NCI-H446 (cell line): ENCODE measurements at places on chromosomes 5 and 9.

DNA sequence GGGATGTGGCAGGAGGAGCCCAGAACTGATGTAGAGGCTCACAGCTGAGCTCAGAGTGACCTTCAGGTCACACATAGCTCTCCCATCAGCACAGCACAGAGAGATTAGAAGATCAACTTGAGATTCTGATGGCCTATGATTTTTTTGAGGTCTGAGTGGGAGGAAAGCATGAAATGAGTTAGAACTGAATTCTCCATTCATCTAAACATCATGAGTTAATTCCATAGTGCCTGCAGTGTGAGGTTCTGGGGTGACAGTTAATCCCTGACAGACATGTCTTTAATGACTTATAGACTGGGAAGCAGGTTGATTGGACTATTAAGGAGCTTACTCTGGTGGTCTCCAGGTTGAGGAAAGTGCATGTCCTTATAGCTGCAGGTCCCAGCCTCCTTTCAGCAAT, 22.4 kb downstream of the SLC22A5 start:
- no peak for DNase-seq

GRCh38 chr5:14659821-14660607, 4.5 kb upstream of the OTULIN start:
- no peak for DNase-seq

DNA sequence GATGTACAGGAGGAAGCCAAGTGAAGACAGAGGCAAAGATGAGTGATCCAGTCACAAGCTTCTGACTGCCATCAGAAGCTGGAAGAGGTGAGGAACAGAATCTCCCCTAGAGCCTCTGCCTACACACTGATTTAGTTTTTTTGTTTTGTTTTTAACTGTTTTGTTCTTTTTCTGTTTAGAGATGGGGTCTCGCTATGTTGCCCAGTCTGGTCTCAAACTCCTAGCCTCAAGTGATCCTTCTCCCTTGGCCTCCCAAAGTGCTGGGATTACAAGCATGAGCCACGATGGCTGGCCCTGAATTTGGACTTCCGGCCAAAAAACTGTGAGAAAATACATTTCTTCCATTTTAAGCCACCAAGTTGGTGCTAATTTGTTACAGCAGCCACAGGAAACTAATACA, 204.7 kb upstream of the ZNF608 start:
- no peak for DNase-seq

DNA sequence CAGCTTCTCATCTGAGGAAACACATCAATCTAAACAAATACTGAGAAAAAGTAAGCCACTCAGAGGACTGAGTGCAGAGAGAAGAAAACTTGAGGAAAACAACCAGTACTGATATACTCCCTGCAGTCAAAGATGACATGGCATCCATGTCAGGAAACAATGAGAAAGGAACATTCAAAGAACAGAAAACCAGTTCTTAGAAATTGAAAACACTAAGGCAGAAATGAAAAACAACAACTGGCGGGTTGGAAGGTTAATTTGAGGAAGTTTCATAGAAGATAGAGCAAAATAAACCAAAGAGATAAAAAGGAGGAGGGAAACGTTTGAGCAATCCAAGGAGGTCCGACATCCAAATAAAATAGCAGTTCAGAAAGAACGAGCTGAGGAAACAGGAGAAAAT, 475.2 kb downstream of the HINT1 start:
- DNase-seq, result no peak

DNA sequence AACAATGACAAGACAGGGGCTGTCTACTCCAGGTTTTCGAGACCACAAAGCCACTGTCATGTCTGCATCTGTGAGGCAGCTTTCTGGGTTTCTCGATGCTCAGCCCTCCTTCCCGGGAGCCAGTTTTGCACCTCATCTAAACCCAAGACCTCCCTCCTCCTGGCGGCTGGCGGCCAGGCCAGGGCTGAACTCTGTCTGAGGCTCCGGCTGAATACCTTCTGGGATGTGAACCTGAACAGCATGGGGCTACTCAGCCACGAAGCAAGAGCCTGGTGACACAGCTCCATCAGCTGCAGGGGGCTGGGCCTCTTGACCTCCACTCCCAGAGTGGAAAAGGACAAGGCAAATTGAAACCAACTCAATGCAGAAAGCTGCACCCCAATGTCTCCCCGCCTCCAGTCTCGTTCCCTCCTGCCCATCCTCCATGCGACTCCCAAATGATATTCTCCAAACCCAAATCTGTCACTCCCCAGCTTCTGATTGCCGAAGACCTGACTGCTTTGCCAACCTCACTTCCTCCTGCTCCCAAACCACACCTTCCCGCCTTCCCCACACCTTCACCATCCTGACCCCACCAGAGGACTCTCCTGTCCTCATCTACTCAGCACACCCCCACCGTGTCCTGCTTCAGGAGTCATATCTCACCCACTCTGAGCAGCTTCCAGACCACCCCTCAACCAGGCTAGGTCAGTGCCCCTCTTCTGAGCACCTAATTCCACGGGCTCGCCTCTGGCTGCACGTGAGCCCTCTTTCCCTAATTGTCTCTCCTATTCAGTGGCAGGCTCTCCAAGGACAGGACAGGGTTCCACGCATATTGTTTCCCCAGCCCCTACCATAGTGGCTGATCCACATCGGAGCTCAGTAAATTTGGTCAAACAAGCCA, 4.5 kb downstream of the ANKS6 start:
- DNase-seq, result no peak

DNA sequence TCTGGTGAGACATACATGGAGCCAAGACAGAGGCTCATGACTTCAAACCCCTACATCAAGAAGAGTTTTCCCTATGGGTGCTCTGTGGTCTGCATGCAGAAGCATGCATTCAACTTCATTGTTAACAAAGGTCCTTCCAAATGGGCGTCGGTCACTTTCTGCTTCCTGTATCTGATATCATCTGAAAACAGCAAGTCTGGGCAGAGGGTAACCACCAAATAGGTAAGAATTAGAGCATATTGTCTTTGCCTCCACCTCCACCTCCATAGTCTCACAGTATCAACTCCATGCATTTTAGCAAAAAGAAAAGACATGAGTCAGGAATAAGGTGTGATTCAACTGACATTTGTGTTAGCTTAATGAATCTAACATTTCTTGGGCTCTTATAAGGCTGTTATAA, 462.9 kb downstream of the DMRT2 start:
- no peak for DNase-seq

DNA sequence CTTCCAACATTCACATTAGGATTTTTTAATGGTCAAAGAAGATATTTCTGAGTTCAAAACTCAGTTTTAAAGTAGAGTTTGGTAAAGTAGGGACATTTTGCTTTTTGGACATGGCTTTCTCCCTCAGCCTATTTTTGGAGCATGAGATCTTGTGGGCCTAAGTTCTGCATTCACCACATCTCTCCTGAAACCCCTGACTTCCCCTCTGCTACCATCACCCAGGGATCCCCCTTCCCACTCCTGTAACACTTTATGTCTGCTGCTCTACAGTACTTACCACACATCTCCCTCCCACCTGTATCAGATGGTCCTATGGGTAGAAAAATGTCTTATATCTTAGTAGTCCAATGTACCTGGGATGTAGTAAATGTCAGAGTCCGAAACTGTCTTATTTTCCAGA, 48.2 kb upstream of the JAK2 start:
- no peak for DNase-seq

- no peak for DNase-seq
Measured at GRCh38 chr5:64190562-64191306, 25.1 kb downstream of the RNF180 start.

- DNase-seq, result no peak
Measured at GRCh38 chr5:157109744-157110143, 900 bp upstream of the HAVCR2 start.

GRCh38 chr5:98804066-98804465, 30.6 kb downstream of the RGMB start:
- no peak for DNase-seq

DNA sequence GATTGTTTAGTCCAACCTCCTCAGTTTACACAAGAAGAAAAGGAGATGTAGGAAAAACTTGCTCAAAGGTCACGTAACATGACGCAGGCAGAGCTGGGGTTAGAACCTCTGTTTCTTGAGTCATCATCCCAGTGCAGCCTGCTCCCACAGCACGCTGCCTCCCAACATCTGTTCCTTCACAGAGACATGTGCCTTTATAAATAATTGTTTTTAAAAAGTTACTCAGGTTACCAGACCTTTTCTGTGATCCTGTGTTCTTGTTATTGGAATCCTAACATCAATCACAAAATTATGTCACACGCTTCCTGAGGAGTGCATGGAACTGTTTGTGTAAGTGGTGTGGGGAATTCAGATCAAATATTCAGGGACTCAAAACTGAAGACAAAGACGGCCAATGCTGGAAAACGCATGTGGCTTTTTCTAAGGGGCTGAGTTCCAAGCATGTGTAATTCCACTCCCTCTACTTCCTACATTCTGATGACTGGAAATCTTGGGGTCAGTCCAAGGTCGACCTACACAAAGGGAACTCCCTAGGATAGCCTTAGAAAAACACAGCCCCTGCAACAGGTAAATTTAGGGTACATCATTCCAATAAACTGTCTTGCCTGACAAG, 184.3 kb downstream of the TSSK1B start:
- peak; percentile 11 for DNase-seq
